ENCODE measurements at places on chromosomes 5 and 9.

DNA sequence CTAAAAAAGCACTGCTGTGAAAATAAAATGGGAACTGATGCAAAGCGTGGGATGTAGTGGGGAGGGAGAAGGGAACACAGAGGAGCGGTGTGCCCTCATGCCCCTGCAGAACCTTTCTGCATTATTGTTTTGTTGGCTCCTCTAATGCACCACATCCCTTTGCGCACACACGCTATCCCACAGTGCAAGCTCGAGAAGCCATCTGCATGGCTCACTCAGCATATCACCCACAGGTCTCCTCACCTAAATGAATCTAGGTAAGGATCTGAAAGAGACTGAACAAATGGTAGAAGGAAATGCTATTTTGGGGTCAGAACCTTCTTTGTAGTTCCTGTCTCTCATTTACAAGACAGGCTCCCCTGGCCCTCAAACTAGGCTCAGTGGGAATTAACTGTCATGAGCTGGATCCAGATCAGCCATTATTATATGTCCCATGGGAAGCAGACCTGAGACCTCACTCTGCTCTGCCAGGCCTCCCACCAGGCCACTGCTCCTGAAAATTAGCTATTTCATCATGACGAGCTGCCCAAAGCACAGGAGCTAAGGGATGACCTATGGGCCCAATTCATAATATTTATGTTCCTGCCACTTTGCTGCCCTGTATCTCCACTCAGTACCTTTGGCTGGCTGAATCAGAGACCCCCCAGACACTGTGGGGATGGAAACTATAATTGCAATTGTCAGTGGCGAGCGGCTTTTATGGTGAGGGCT lies 169.4 kb downstream of the SPOCK1 start:
- no peak for DNase-seq

DNA sequence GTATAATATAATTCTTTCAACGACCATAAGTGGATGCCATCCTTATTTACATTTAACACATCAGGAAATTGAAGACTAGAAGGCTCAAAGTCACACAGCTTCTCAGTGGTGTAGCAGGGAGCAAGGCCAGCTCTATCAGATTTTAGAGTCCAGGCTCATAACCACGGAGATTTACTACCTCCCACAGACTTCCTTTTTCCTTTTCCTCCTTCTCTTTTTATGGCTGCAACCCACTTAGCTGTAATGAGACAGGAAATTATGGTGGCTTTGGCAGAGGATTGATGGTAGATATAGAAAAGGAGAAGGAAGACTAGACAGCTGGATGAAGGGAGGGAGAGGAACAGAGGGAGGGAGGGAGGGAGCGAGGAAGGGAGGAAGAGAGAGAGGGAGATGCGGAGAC lies 47.4 kb downstream of the SPEF2 start:
- no peak for DNase-seq

GRCh38 chr5:29744618-29745017 lies 1448.9 kb upstream of the CDH6 start:
- DNase-seq = no peak

DNA sequence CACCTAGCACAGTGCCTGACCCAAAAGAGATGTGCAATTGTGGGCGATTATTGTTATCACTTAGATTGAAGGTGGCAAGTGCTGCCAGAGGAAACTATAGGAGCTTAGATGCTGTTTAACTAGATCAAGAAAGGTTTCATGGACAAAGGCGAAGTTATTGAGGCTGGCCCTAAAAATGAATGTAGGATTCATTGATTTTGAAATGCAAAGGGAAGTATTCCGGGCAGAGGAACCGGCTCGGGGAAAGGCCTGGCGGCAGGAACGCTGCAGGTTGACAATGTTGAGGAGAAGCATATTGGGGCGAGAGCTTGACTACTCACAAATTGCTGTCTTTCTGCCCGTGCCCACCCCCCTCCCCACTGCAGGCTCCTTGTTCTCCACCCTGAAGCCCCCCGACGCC lies 37.4 kb upstream of the TTC1 start:
- DNase-seq = no peak

- DNase-seq = no peak
Measured at GRCh38 chr5:163758283-163758711, 252.9 kb downstream of the MAT2B start.

- DNase-seq = no peak
Measured at GRCh38 chr5:136701191-136701590, 335.8 kb upstream of the TRPC7 start.

Data from Right ventricle myocardium superior (tissue), 1 donor.